ENCODE measurements at places on chromosomes 11 and 22. TPM values are rescaled to one million over a fixed set of nuclear protein-coding genes. Genes with fewer than 3 reads are reported as not detected.

The APOL4 gene
- 2.9 TPM for total RNA-seq

The H19 gene
- total RNA-seq = 0.73 TPM

The FAT3 gene
- 1.1 TPM for total RNA-seq

The OR52I1 gene
- total RNA-seq = not detected

The OR51B2 gene
- total RNA-seq = not detected

The CDCA5 gene
- total RNA-seq = 1.5 TPM

The TMPRSS4 gene
- not detected for total RNA-seq

The HBE1 gene
- total RNA-seq = not detected

The ART5 gene
- total RNA-seq = 0.81 TPM

The MCAM gene
- 60.7 TPM for total RNA-seq

The ADAMTS8 gene
- 0.12 TPM for total RNA-seq

The TP53AIP1 gene
- 0.16 TPM for total RNA-seq

The CNGA4 gene
- not detected for total RNA-seq

The ACCS gene
- 14.9 TPM for total RNA-seq

The SYT12 gene
- under 0.01 TPM for total RNA-seq

The OR4C13 gene
- total RNA-seq = not detected

The KDM4E gene
- total RNA-seq = not detected

The OR52A1 gene
- total RNA-seq = not detected

All from hair follicle dermal papilla cell (primary cell).